ENCODE measurements at places on chromosomes 3 and 15. TPM values are rescaled to one million over a fixed set of nuclear protein-coding genes. Genes with fewer than 3 reads are reported as not detected.
A peak's percentile ranks its signal among the peaks of the same experiment; 100 is the strongest.

SPATA12 gene
- polyA plus RNA-seq, result 0.08 TPM

RASL12 gene
- 13.0 TPM for polyA plus RNA-seq

PLCH1 gene
- polyA plus RNA-seq, result 0.31 TPM

SLC51B gene
- 1.3 TPM for polyA plus RNA-seq

CFAP100 gene
- not detected for polyA plus RNA-seq

GPR62 gene
- 0.38 TPM for polyA plus RNA-seq

CCR9 gene
- not detected for polyA plus RNA-seq

PODXL2 gene
- polyA plus RNA-seq, result 7.6 TPM

GRK7 gene
- 0.08 TPM for polyA plus RNA-seq

CLDN11 gene
- polyA plus RNA-seq, result 2.3 TPM

GALNT15 gene
- 1.3 TPM for polyA plus RNA-seq

SPINK8 gene
- not detected for polyA plus RNA-seq

GOLGA6L10 gene
- 0.78 TPM for polyA plus RNA-seq

DNA sequence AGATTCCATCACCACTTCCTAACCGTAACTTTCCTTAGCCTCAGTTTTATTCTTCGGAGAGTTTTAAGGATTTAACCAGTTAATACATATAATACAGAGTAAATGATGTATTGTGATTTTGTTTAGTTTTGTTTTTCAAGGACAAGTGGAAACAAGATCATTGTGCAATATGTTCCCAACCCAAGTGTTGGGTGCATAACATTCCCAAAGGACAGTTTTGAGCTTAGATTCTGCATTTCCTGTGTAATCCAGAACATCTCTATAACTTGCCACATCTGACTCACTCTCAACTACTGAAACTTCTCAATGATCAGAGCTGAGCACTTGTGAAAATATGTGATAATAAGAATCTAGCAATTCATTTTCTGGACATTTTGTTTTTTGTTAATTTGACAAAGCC is 466.1 kb upstream of the PPP2R3A start:
- no peak for DNase-seq

DNA sequence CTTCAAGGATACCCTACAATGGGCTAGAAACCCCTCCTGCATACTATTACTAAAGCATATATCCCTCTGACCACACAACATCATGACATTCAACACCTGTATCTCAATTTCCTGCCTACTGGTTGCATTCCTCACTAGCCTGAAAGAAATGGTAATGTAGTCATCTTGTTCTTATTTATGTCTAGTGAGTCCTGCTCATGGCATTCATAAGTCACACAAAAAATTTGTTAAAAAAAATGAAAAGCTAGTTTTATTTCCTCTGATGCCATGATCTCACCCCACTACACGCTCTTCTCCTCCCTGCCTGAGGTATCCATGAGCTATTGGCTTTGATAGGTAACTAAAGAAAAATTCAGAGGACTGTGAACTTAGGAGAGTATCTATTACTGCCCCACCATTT is 284.5 kb downstream of the ZNF385D start:
- no peak for DNase-seq

- DNase-seq, result no peak
Measured at GRCh38 chr3:23623844-23624243, 181.9 kb upstream of the UBE2E1 start.

- DNase-seq, result no peak
Measured at GRCh38 chr3:100106531-100107141, 7.7 kb downstream of the FILIP1L start.

DNA sequence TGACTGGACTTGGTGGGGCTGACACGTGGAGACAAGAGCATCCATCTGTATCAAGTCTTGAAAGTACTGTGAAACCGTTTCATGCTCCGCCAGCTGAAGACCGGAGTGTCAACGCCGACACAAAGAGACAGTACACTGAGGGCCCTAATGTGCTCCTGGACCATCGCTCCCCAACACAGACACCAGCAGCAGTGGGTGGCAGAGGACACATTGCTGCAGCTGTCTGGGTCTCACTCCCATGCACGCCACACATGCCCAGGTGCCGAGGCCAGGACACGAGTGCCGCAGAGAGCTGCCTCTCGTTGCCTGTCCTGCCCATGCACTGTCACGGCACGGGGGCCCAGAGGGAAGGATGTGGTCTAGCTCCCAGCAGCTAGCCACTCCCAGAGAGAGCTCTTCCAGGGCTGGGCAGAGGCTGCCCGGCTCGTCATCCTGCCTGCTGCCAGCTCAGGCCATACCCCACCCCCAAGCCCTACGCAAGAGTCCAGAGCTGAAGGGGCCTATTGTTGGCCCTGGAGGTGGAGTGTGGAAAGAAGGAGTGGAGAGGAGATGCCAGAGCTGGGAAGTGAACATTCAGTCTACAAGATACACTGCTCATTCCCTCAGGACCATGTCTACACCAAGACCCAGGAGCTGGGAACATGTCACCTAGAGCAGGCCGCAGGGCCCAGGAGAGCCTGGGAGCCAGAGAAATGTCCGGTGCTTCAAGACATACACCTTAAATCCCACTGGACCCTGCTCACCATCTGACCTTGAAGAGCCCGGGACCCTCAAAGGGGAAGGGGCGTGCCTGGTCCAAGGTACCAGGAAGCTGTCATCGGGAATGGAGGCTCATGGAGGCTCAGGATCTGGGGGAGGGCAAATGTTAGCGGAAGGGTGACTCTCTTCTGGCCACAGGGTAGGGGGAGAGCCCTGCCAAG is 7.7 kb downstream of the TNK2 start:
- no peak for DNase-seq

- no peak for DNase-seq
Measured at GRCh38 chr3:45776301-45776595, 20.1 kb downstream of the SLC6A20 start.

DNA sequence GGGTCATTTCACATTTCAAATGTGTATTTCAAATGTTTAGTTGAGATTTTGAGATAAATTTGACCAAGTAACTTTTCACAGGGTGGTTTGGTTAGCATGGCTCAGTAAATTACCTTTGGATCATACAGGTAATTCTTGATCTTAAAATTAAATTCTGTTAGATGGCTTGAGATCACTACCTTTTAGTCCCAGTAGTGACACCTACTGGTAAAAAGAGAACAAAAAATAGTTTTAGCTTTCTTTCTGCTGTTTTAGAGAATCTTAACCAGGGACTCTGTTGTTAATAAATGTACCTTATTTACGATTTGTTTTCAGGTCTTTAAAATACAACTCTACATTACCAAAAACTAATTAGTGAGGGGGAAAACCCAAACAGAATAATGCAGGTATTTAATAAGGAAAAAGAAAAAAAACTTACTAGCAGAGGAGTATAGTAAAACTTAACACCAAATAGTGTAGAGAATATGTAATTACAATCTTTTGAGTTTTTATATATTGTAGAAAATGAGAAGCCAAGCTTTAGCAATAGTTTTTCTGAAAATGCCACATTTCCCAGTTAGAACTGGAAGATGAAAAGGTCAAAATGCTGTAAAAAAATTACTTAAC is 620.3 kb upstream of the AGTR1 start:
- DNase-seq, result no peak

DNA sequence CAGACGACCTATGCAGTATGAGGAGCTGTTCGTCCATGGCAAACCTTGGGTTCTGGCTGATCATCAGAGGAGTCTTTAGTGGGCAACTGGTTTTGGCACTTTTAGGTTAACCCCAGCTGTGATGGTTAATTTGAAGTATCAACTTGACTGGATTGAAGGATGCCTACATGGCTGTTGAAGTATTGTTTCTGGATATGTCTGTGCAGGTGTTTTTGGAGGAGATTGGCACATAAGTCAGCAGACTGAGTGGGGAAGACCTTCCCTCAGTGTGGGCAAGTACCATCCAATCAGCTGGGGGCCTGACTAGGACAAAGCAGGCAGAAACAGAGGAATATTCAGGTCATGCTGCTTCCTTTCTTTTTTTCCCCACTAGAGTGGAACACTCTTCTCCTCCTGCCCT is 284.1 kb downstream of the NFKBIZ start:
- DNase-seq, result no peak

DNA sequence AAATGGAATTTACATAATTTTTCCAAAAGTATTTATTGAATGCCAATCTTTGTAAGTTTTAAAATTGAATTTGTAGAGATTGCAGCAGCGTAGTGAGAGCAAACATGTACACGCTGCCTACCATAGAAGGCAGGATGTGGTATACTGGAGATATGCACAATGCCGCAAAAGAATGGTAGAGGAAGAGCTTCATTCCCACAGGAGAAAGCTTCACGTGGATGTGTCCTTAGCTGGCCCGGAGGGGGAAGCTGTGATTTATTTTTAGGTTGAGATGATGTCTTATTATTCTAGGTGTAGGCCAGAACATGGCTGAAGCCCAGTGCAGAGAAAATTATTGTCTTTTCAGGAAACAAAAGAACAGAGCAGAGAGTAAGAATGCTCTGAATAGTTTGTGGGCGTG is 743.3 kb upstream of the BCHE start:
- no peak for DNase-seq

DNA sequence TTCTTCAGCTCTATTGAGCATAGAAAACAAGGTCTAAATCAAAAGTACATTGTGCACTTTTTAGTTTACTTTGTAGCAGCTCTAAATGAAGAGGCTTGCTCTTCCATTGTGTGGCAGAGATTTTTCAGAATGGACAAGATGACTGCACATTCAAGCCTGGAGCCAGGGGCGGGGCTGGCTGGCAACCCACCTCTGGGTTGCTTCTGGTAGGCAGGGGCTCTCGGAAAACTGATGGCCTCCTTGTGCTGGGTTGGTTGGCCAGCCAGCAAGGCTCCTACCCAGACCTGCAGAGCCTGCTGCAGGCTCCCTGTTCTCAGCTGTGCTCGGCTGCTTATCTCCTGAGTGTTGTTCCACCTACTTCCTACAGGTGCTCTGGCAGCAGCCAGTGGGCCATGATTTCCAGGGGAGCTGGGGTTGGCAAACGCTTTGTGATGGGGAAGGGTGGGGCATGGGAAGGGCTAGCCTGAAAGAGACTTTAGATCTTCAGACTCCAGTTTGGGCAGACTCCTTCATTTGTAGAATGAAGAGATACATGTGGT is 8.8 kb downstream of the BSN start:
- DNase-seq, result no peak

- DNase-seq, result peak; percentile 65
Measured at GRCh38 chr3:123027292-123028232, at the start of gene SEMA5B. SEMA5B (minus strand) TSS chr3:123027763; CDS start chr3:122961263, 66,500 bp downstream.

GRCh38 chr15:89342840-89343239 is 8.2 kb upstream of the POLG start:
- no peak for DNase-seq

- DNase-seq, result no peak
Measured at GRCh38 chr3:71917545-71917944, 132.6 kb upstream of the PROK2 start.

- no peak for DNase-seq
Measured at GRCh38 chr15:88636050-88636449, 2.8 kb upstream of the ISG20 start.

- DNase-seq, result no peak
Measured at GRCh38 chr15:73389971-73390544, 21.3 kb upstream of the HCN4 start.

- DNase-seq, result no peak
Measured at GRCh38 chr3:120850381-120851295, 57.4 kb upstream of the STXBP5L start.

DNA sequence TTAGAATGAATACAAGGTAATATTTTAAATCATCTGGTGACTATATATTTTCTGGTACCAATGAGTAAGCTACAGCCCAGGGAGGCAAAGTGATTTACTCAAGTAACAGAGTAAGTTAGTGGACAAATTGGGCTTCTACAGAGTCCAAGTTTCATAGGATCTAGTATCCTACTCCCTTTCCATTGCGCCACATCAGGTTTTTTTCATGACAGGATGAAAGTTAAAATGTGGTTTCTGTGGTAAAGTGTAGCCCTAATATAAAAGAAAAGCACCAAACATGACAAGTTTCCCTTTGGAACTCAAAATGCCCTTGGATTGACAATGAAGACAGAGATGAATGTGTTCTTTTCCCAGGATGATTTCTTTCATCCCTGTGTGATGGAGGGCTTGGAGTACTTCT is 350.8 kb upstream of the ZNF385D start:
- no peak for DNase-seq

DNA sequence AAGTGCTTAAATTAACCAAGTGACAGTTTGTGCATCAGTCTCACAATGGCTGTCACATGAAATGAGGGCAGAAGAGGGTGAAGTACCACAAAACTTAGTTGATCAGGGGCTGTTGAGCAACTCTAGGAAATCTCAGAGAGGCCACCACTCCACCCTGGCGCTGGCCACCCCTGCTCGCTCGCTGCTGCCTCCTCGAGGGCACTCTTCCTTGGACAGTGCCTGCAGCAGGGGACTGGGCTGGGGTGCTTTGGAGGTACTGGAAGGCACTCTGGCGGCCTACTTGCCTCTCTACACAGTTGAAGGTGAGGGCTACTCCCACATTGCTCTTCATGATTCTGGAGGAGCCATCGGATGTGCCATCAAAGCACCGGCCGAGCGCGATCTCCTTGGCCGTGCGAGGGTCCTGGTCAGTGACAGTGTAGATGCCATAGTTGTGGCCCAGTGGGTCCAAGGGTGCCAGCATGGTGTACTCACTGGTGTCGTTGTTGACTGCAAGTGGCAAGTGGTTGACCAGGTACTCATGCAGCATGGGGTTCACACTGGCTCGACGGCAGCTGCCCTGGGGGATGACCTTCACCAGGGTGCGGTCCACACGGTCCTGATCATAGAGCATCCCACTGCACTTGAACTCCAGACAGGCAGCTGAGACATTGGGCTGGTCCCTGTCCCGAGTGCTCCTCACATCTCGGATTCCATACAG is 11.6 kb upstream of the CLPX start:
- DNase-seq, result no peak

DNA sequence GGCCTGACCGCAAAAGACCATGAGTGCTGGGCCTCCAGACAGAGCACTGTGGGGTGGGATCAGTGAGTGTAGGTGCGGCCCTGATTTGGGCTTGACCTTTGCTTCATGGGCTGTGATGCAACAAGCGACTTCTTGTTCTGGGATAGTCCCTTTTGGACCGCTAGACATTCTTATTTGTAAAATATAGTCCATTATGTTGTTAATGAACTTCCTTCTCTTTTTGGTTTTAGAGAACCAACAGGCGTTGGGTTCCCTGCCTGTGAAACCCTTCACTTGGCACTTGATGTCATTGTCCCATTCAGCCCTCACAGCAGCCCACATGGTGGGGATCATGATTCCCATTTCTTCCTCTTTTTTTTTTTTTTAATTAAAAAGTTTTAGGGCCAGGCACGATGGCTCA is 15.8 kb upstream of the TRH start:
- no peak for DNase-seq

GRCh38 chr15:101654171-101654570 is 2.0 kb upstream of the TM2D3 start:
- DNase-seq, result no peak

GRCh38 chr15:29776859-29777258 is 45.4 kb downstream of the TJP1 start:
- DNase-seq, result no peak

DNA sequence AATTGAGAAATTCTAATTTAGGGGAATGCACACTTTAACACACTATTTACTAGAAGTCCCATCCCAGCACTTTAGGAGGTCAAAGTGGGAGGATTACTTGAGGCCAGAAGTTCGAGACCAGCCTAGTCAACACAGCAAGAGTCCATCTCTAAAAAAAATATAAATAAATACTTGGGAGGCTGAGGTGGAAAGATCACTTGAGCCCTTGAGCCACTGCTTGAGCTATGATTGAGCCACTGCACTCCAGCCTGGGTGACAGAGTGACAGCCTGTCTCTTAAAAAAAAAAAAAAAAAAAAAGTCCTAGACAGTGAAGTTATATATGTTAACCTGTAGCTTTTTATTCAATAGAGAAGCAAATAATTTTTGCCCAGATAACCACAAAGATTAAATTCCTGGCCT is 69.2 kb downstream of the DLG1 start:
- DNase-seq, result no peak

GRCh38 chr3:127484601-127485388 is 105.7 kb downstream of the TPRA1 start:
- no peak for DNase-seq

- no peak for DNase-seq
Measured at GRCh38 chr15:82554351-82554750, 14.1 kb upstream of the RPS17 start.

All from muscle of back (tissue), 13 donors.